ENCODE measurements at places on chromosomes 3 and 15.

GRCh38 chr15:89379251-89379695, 44.6 kb upstream of the POLG start:
- DNase-seq, result no peak

DNA sequence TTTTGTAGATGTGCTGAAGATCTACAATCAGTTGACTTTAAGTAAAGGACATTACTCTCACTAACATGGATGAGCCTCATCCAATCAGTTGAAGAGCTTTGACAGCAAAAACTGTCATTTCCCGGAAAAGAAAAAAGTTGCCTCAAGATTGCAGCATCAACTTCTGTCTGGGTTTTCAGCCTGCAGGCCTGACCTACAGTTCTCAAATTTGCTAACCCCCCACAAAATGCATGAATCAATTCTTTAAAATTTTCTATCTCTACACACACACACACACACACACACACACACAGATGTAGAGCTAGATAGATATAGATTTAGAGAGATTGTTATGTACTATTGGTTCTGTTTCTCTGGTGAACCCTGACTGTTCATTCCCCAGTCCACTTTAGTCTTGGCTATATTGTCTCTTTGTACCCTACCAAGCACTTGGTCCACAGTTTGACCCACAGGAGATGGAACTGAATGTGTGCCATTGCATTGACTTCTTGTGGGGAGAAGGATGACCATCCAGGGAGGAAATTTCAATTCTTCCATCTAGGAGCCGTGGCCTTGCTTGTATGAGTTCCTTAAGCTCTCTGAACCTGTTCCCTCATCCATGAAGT, 228.3 kb downstream of the CLSTN2 start:
- DNase-seq, result no peak

DNA sequence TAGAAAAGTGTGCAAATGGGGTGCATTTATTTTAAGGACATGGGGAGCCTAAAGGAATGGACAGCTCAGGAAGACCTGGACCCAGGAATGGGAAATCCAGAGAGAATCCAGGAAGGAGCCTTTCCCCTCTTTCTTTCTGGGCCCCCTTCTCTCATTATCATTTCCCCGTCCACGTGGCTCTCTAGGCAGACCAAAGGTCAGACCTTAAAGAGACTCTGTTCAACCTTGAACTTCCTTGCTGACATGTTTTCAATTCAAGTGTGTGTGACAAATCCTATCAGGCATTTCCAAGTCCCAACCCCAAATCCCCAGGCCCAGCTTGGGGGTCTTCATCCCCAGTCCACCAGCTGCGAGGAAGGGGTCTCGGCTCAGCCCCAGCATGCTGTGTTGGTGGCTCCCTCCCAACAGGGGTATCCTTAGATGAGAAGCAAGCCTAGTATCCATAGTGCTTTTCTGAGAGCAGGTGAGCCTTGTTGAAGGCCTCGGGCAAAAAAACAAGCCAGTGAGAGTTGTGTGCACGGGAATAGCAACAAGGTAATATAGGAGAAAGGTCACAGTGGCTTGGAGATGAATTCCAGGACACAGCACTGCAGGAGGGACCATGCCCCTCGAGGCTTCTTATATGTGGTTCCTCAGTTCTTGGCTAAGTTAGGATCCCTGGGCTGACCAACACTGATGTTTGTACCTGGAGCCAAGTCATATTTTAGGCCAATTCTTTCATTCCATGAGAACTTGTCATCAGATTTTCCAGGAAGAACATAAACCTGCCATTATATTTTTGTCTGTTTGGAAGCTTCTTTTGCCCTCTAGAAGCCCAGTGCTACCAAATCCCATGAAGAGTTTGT, 130.0 kb downstream of the ASB7 start:
- no peak for DNase-seq

DNA sequence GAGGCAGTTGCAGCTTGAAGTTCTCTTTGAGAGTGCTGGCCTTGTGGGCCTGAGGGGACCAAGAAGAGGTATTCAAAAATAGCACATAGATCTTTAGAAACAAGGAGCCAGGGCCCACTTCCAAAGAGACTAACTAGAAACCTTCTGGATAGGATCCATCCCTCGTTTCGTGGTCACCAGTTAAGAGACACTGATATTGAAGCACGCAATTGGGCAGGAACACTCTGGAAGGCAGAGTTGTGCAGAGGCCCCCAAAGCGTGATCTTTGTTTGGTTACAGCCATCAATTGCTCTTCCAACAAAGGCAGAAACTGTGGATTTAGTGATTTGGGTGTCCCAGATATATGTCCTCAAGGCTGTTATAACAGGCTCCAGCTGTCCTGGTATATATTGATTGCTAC, 46.7 kb upstream of the ACAN start:
- DNase-seq, result no peak

- no peak for DNase-seq
Observed at GRCh38 chr3:62525281-62525680, 151.9 kb upstream of the FEZF2 start.

DNA sequence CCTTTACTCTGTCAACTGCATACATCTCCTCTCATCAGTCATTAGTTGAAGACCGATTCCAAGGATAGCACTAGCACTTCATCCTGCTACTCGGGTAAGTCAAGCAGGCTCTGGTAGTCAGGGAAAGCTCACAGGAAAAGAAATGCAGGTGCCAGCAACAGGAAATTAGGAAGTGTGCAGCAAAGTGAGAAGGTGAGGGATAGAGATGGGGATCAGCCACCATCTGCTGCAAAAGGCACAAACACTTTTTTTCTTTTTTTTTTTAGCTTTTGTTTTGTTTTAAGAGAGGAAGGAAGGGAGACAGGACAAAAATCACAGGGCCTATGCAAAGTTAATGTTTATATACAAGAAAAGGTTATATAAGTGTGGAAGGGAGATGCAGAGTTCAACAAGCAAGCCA, 9.0 kb upstream of the BTLA start:
- no peak for DNase-seq

DNA sequence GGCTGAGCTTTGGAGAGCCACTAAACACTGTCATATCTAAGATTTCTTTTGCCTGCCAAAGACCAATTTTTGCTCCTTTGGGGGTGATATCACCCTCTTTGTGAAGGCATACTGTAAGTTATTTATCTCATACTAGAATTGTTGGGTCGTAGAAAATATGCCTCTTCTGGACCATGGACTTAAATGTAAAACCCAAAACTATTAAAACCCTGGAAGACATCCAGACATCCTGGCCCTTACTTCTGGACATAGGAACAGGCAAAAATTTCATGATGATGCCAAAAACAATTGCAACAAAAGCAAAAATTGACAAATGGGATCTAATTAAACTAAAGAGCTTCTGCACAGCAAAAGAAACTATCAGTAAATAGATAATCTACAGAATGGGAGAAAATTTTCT, 172.2 kb downstream of the ATG7 start:
- no peak for DNase-seq

DNA sequence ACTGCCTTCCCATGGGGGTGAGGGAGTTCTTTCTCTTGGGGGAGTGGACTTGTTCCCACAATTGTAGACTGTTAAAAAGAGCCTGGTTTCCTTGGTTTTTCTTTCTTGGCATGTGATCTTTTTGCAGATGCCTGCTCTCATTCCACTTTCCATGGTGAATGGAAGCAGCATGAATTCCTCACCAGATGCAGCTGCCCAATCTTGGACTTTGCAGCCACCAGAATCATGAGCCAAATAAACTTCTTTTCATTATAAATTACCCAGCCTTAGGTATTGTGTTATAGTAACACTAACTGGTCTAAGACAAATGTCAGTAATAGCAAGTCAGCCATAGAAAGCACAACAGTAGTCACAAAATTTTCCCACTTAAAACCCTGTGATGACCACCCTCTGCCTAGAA, 260.5 kb upstream of the THBS1 start:
- no peak for DNase-seq

DNA sequence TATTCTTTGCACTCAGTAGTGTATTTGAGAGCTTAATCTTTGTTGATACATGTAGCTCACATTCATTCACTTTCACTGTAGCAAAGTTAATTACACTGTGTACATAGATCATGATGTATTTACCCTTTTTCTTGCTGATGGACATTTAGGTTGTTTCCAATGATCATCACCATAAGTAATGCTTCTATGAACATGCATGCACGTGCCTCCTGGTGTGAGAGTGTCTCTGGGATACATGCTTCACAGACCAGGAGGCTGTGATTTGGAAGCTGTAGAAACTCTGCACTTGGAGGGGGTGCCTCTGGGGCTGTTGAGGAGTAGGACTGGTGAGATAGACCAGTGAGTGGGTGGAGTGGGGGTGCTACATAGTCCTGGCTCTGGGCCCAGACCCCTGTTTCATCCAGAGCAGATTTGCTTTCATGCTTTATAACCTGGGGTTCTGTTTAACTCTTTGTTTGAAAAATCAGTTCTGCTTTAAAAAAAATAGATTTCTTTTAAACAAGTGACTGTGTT, 18.2 kb upstream of the SMAD3 start:
- DNase-seq, result no peak

GRCh38 chr15:70159001-70159712, 61.4 kb upstream of the TLE3 start:
- DNase-seq, result no peak

GRCh38 chr15:91678003-91678402, 175.5 kb upstream of the SLCO3A1 start:
- DNase-seq, result no peak

- peak; percentile 73 for DNase-seq
Observed at GRCh38 chr15:42010434-42010833, 10.4 kb downstream of the PLA2G4E start.
